ENCODE measurements at places on chromosomes 1 and 21. TPM values are rescaled to one million over a fixed set of nuclear protein-coding genes. Genes with fewer than 3 reads are reported as not detected.

Gene ADAMTS5
- 0.06 TPM for total RNA-seq

Gene GPR25
- not detected for total RNA-seq

Gene RBM11
- not detected for total RNA-seq

Gene BSDC1
- 40.8 TPM for total RNA-seq

Gene ZSWIM5
- 0.16 TPM for total RNA-seq

Gene DPYD
- total RNA-seq = 20.2 TPM

Gene COL24A1
- total RNA-seq = not detected

Gene INKA2
- total RNA-seq = 13.7 TPM

Gene TRIM67
- total RNA-seq = not detected

Gene CLCA1
- total RNA-seq = not detected

Gene OR2AK2
- not detected for total RNA-seq

Gene CFHR3
- not detected for total RNA-seq

Gene PRRX1
- total RNA-seq = 0.49 TPM

Gene TMEM61
- not detected for total RNA-seq

Gene TSACC
- 0.32 TPM for total RNA-seq

Gene CFAP107
- not detected for total RNA-seq

Gene KCNA3
- total RNA-seq = not detected

Gene UBE2U
- total RNA-seq = not detected

Gene KTI12
- 9.9 TPM for total RNA-seq

Gene LRRC39
- 0.16 TPM for total RNA-seq

Gene GJA8
- not detected for total RNA-seq
